CD4-positive, alpha-beta T cell treated with Interleukin-12 subunit alpha and Interleukin-12 subunit beta, for 1 hour (primary cell): ENCODE measurements at places on chromosomes 3 and 15.

DNA sequence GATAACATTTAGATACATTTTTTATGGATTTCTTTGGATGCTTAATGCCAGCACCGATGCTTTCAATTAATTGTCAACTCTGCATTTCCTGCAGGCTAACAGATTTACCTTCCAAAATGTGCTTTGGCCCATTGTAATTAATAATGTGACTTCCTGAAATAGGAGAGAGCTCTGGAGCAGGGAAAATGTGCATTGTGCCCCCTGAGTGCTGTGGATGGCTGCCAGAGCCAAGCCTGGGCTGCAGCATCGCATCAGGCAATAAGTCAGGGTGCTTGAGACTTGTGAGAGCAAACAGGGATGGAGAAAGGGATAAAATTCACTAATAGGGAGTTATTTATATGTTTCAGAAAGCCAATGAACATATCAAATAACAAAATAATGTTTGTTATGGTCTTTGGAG lies 133.8 kb downstream of the MOBP start:
- DNase-seq, result no peak

GRCh38 chr3:107927361-107928083 lies 163.3 kb downstream of the CD47 start:
- DNase-seq, result peak; percentile 67

GRCh38 chr3:12663401-12663935 lies 449 bp downstream of the RAF1 start:
- DNase-seq, result no peak

DNA sequence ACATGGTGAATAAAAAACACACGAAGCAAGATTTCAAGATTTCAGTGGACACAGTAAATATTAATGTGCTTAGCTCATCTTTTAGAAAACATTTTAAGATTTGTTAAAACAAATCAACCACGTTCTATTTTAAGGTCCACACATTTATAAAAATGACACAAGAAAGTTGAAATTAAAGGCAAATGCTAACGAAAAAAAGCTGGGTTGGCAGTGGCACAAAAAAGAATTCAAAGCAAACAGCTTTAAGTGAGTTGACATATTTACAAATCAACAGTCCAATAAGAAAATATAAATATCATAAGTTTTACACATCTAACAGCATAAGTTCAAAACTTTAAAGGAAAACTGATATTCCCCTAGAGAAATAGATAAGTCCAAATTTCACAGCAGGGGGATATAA lies 430.4 kb upstream of the CCDC54 start:
- DNase-seq, result no peak

GRCh38 chr3:187914231-187914630 lies 169.0 kb upstream of the BCL6 start:
- DNase-seq, result no peak

DNA sequence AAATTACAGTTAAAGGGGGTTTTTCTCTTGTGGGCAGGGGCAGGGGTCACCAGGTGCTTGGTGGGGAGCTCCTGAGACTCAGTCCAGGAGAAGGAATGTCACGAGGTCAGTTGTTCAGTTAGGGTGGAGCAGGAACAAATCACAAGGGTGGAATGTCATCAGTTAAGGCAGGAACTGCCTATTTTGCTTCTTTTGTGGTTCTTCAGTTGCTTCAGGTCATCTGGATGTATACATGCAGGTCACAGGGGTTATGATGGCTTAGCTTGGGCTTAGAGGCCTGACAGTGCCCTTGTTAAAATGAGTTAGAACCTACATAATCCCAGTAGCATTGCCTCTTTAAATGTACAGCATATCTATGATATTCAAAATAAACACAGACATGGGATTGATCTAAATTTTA lies 120.2 kb upstream of the CHD2 start:
- no peak for DNase-seq
